Natural killer cell (primary cell): ENCODE measurements at places on chromosomes 5 and 9.

- no peak for DNase-seq
These were observed 1.2 kb upstream of the IL11RA start for GRCh38 chr9:34650816-34651215.

DNA sequence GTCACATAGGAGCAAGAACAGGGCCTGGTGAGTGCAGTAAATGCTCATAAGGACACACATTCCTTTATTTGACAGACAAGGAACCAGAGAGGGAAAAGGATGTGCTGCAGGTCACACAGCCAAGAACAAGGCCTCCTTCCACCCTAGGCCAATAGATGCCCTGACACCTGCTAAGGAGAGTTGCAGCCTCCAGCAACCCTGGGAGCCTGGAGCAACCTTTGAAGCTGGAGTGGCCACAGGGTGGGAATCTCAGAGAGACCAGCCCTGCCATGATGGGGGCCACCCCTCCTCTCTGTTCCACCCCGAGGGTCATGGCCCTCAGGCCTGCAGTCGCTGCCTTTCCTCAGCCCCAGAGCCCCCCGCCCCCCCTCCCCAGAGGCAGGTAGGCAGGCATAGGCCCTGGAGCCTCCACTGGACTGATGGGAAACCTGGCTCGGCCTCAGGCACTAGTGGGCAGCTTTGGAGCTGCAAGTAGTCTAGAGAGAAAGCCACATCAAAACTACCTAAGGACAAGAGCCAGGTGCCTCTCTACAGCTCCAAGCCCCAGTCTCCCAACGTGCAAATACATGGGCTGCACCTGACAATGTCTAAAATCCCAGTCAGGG, 116.1 kb upstream of the SPOCK1 start:
- no peak for DNase-seq

GRCh38 chr9:128276574-128277270, 646 bp downstream of the SWI5 start:
- no peak for DNase-seq

DNA sequence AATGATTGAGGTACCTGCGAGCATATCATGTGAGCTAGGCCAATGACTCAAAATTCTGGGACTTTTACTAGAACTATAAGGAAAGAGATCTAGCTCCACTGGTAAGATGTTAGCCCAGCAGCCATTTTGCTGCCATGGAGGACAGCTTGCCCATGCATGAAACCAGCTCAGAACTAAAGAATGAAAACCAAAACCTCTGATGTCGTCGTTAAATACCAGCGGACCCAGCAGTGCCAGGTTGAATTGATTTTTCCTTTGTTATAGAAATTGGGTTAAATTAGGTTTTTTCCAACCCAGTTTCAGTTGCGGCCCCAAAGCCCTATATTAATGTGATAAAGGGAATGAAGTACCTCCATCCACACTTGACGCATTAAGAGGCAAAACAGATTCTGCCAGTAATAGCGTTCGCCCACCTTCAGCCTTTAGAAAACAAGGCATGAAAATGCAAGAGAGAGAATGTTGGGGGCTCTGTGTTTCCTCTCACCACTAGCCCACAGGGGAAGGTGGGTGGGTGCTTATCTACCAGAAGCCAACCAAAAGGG, 5.5 kb upstream of the ITK start:
- no peak for DNase-seq

- DNase-seq: no peak
These were observed 285.0 kb downstream of the EFNA5 start for GRCh38 chr5:107385708-107386107.

- no peak for DNase-seq
These were observed 39.4 kb downstream of the TNFAIP8 start for GRCh38 chr5:119395080-119395836.

DNA sequence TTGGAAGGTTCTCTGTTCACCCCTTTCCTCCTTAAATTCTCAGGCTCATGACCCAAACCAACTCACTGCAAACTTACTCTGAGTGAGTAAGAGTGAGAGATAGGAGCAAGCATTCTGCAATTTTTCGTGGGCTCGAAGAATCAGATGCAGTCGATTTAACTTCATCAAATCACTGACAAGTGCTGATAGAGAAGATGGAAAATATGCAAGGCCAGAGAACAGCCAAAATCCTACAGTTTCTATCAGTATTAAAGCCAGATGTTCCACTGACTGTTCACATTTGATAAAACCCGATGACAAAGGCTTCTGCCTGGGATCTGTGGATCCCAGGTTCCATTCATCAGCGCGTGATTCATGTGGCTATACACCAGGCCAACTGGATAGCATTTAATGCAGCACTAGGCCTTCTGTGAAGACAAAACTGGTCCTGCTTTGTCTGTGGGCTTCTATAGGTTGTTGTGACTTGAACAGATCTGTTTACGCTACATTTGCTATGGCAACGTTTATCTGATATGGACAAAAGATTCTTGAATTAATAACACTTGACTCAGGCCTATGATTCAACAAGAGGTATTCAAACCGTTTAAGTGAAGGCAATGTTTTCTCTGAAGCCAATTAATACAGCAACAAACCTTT, 251.2 kb downstream of the NFIB start:
- DNase-seq: no peak

DNA sequence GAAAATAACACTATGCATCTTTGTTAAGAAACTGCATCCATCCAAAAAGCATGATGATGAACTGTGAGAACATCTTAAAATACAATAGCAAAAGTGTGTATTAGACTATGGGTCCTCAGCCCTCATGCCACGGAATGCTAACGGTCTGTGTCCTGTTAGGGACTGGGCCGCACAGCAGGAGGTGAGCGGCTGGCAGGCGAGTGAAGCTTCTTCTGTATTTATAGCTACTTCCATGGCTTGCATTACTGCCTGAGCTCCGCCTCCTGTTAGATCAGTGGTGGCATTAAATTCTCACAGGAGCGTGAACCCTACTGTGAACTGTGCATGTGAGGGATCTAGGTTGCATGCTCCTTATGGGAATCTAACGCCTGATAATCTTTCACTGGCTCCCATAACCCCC, 129.8 kb downstream of the NXNL2 start:
- no peak for DNase-seq

DNA sequence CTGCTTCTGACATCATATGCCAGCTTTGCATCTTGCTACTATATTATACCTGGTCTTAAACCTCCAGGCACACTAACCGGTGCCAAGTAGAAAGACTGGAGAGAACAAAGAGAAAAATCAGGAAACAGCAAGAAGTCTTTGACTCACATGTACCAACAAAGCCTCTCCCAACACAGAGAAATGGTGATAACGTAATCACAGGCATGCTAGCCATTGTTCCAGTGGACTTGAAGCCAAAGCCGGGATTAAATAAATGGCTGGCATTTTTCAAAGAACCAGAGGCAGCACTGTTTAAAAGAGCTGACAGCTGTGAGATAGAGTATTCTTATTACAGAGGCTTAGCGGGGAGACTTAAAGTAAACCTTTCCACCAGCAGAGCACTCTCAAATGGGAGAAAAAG, 148.4 kb upstream of the NFIL3 start:
- no peak for DNase-seq

- DNase-seq: no peak
These were observed 155.7 kb downstream of the RMI1 start for GRCh38 chr9:84136119-84136868.

DNA sequence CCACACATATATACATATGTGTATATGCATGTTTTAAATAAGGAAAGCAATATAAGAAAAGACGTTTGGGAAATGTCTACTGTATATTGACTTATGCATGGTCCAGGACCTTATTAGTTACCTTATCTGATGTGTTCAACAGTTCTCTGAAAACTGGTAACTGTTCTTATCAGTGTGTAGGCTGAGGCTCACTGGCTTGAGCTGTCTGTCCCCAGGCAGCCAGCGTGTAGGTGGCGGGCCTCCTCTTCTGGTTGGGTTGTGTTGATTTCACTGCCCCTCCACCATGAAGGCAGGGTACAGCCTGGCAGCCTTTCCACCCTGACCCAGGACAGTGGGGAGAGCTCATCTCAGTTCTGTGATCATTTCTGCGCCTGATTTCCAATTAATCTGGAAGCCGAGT, 38.7 kb upstream of the SEMA4D start:
- peak; percentile 51 for DNase-seq

DNA sequence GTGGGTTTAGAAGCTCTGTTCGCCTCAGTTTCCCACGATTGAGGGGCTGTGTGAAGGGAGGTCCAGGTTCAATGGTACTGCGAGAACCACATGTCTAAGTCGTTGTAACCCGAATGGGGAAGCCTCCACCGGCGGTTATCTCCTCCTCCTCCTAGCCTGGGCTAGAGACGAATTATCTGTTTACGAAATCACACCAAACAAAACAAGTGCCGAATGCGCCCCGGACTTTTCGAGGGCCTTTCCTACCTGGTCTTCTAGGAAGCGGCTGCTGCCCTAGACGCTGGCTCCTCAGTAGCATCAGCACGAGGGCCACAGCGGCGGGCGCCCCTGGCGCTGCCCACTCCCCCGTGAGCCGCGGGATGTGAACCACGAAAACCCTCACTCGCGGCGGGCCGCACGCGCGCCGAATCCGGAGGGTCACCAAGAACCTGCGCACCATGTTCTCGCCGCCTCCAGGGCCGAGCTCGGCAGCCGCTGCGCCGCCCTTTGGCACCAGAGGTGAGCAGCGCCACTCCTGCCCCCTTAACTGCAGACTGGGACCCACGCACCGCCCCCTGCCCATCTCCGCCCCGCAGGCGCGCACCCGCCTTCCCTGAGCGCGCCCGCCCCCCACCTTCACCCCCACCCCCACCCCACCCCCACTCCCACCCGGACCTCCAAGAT, at the start of gene CDKN2A:
CDKN2A (minus strand) TSS at position 500 of the 663 bp plus-strand sequence.
- peak; percentile 69 for DNase-seq

DNA sequence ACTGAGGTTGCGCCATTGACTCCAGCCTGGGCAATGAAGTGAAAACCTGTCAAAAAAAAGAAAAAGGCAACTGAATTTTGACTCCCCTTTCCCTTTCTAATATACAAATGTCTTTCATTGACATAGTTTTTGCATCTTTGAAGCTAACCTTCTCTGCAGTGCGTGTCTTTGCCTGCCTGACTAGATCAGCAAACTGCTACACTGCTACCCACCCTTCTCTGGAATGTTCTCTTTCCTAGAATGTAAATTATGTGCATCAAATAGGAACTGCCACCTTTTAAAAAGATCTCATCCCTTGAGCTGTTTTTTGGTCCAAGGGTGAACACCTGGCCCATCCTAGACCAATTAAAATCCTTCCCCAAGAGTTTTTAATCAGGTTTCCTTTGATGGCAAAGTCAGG, 127.6 kb downstream of the SLC28A3 start:
- no peak for DNase-seq

DNA sequence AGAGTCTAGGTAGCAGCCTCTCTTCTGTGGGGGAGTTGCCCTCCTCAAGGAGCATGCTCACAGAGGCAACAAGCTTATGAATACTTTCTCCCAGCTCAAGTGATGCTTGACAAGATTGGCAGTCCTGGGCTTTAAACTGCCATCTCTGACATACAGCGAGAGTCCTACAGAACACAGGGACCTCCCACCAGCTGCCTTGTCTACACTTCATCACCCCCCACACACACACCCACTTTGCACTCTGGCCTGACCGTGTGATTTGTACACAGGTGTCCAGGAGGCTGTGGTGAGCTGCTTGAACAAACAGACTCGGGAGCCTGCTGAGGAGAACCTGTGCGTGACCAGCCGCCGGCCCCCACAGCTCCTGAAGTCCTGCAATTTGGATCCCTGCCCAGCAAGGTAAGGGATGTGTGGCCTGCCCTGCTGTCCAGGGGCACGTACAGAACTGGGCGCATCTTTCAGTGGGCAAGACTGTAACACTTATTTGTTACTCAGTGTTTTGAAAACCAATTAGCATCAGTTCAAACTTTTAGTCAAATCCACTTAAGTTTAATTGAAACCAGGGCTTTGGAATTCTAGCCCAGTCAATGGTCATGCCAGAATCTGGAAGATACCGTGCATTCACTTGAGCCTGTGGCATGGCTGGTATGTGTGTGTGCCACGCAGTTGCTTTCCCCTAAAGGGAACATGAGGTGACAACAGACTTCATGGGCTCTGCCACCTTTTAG, 247.5 kb downstream of the ADAMTSL1 start:
- DNase-seq: no peak

- DNase-seq: no peak
These were observed 54.4 kb downstream of the NEURL1B start for GRCh38 chr5:172695232-172696054.

DNA sequence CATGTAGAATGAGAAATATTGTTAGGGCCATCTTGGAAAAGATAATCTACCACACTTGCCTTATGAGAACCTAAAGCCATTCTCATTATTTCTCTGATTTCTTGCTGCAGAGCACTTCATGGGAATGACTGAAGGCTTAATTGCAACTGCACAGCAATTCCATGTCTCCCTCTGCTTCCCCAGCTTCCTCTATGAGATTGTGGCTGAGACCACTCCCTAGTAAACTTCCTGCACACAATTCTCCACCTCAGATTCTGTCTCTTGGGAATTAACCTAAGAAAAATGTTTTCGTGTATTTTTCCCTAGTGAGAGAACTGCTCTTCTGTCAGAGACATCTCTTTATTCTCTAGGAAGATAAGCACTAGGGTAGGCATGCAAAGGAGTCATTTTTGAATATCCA, 55.6 kb upstream of the CAMK4 start:
- DNase-seq: no peak

- DNase-seq: no peak
These were observed 82.7 kb upstream of the TAF11L2 start for GRCh38 chr5:17415321-17415758.

GRCh38 chr5:179763215-179763945, 30.4 kb upstream of the LTC4S start:
- peak; percentile 80 for DNase-seq

GRCh38 chr5:72096602-72097188, 10.6 kb upstream of the MAP1B start:
- DNase-seq: no peak

GRCh38 chr5:90472783-90473395, 1.7 kb downstream of the MBLAC2 start:
- peak; percentile 18 for DNase-seq

GRCh38 chr5:39928709-39929108, 503.9 kb upstream of the DAB2 start:
- DNase-seq: no peak

DNA sequence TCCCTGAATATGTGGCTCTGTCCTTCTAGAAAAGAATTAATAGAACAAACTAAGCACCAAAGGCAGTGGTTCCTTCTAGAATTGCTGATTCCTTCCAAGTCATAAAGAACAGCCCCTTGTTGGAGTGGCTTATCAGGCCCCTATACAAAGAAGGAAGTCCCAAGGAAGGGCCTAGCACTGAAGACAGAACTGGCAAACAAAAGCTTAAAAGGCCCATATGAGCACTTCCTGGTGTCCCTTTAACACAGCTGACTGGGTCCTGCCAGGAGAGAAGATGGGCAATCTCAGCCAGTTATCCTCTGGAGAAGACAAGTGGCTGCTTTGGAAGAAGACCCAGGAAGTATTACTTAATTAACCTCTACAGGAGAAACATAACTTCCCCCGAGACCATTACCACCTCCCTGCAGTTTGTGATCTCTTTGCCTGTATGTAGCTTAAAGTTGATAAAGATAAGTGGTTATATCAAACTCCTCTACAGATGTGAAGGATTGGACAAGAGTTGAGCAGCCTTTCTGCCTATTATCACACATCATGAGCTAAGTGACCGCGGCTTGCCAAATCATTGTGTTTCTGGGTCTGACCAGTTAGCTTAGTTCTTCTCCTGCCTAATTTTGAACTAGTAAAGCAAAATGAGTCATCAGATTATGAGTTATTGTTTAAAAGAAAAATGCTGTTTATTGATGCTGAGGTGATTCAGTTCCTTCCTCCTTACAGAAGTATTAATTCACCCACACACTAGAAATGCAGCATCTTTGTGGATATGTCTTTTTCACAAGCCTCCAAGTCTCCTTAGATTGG, 13.3 kb upstream of the STING1 start:
- DNase-seq: no peak

GRCh38 chr9:98135938-98136337, 16.9 kb upstream of the TRIM14 start:
- DNase-seq: no peak
